ENCODE measurements at places on chromosomes 1 and 21.

- DNase-seq, result no peak
Measured at GRCh38 chr1:10774615-10775310, 21.7 kb downstream of the CASZ1 start.

DNA sequence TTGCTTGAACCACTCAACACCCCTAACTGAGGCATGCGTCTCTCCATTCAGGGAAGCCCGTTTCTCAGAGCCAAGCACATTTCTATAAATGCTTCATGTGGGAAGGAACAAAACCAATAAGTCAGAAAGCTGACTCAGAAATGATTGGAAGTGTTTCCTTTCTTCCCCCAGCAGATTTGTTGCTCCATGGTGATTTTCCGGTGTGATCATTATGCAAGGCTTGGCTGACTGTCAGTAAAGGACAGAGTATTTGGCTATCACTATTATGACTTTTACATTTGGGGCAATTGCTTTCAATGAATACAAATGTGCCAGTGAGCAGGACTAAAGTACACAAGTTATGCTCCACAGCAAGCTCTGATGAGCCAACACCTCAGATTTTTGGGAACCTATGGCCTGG, 53.3 kb upstream of the ZC3H11B start:
- peak; percentile 7 for DNase-seq

DNA sequence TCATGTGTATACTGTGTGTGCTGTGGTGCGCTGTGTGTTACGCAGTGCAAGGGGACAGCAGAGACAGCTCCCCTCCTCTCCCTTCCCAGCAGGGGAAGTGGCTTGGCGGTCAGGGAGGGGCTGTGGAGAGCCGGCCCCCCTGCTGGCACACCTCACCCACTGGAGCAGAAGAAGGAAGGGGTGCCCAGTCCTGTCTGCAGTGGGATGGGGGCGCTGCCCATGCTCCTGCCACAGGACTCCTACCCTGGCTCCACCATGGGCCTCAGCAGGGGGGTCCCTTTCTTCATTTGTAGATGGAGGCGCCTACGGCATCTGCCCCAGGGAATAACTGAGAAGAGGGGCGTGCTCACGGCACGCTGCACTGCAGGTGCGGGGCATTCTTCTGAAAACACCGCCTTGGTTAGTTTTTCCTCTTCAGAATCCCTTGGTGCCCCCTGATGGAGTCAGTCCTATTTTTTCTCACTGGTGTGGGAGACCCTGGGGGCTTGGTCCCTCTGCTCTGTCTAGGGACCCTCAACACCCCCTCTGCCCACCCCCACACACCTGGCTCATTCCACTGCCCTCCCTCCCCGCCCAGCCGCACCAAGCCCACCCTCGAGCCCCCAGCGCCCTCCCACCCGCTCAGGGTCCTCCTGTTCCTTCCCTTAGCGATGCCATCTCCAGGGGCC, 13.8 kb upstream of the LDLRAP1 start:
- no peak for DNase-seq

DNA sequence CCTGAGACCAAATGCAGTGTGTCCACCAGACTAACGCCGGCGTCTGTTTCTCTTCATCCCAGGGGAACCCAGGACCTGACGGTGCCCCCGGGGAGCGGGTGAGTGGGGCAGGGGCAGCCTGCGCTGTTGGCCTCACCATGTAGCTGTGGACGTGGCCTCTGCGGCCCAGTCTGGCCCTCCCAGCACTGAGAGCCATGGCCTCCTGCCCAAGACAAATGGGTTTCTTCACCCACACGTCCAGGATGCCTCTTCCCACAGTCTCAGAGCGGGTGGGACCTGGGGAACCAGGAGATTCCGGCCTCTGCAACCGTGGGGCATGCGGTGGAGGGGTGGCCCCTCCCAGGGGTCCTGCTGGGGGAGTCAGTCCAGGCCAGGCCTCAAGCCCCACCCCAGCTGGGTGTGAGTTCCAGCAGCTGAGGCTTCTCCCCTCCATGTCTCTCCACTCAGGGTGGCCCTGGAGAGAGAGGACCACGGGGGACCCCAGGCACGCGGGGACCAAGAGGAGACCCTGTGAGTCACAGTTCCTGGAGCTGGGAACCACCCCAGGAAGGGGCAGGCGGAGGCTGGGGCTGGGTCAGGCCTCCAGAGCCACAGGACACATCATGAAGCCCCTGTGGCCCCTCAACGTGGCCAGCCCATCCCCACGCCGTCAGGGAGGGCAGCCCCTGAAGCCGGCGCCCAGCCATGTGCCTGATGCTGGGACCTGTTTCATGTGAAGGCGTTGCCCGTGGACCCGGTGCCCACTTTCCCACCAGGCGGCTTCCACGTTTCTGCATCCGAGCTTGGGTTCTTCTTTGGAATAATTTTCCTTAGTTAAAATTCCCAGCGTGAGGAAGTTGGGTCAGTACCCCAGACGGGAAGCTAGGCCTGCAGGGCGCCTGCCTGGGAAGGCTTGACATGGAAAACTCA, 11.0 kb downstream of the COL6A1 start:
- DNase-seq, result no peak

DNA sequence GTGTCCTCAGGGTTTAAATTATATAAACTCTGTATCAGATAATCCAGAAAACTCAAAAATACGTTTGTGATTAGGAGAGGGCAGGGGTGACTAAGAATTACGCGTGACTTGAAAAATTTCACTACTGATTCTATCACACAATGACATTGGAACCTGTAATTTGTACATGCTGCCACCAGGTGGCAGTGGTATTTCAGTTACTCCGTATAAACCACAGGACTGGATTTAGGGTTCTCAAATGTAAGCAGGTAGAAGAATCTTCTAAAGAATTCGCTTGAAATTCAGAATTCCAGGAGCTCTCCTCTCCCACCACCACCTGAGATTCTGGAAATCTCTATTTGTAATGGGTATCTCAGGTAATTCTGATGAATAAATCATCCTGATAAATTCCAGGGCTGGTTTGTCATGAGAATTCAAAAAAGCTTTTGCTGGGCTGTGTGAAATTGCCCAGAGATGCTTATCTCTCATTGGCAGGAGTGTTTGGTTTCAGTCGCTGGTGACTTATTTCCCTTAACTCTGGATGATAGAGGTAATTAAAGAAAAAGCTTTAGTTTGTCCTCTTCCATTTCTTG, 1.7 kb upstream of the KRTAP7-1 start:
- DNase-seq, result no peak

DNA sequence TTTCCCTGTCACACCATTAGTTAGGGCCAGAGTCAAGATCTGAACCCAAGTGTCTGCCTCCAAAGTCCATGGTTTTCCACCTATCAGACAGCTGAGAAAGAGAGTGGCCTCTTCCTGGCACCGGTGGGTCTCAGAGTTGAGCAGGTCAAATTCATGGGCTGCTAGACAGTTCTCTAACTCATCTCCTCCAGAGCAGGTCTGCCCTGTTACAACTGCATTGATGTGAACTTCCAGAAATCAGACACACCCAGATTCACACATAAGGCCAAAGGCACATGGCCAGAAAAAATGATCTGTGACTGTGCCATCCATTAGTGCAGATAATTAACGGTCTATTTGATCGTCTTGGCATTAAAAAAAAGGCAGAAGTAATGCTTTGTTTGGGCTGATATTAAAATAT, 17.5 kb downstream of the SMIM12 start:
- DNase-seq, result no peak

- no peak for DNase-seq
Measured at GRCh38 chr1:12435639-12436344, 182.2 kb downstream of the DHRS3 start.

- DNase-seq, result no peak
Measured at GRCh38 chr21:39873687-39874086, 6.4 kb downstream of the PCP4 start.

- DNase-seq, result no peak
Measured at GRCh38 chr1:47469390-47469759, 31.5 kb downstream of the FOXD2 start.

GRCh38 chr1:157893686-157894085, 52.1 kb upstream of the CD5L start:
- DNase-seq, result no peak

DNA sequence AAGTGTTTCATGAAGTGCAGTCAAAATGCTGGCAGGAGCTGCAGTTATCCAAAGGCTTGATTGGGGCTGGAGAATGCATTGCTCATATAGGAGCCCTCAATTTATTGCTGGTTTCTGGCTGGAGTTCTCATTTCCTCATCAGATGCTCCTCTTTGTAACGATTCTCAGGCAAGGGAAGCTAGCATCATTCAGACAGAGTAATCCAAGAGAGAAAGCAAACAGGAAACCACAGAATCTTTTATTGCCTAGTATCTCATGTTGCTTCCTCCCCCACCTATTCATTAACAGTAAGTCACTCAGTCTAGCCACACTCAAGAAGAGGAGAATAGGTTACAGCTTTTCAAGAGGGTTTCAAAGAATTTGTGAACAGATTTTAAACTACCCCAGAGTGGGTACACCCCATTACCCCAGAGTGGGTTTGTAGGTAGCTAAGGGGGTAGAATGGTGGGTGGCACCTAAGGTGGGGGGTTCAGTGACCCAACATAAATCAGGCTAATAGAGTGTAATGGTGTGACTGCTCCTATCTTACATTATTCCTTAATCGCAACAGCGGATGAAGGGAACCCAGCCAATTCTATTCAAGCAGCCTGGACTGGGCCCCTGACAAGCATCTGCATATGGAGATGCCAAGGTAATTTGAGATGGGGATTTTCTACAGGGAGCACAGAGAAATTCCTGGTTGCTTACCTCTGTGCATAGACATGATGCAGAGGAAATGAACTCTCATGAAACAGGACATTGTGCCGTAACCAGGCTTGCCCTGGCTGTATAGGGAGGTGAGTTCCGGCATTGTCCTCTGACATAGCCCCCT, 67.1 kb downstream of the KCNJ15 start:
- no peak for DNase-seq

- DNase-seq, result peak; percentile 47
Measured at GRCh38 chr21:16573578-16573977, 843.8 kb downstream of the USP25 start.

GRCh38 chr1:11541956-11542355, 63.0 kb downstream of the DISP3 start:
- DNase-seq, result no peak

DNA sequence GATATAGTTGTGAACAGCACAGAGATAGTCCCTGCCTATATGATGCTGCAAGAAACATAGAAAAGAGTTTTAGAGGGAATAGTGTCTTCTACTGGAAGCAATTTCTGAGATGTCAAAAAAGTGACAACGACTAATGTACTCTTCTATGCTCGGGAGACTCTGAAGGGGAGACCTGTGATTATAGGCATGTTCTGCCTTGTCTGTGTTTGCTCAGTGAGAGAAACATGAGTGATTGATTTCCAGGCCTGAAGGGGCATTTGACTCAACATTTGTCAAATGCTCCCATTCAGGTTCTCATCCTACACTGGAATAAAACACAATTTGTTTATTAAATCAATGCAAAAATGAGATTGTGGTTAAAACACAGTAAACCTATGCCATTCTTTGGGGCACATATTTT, 131.8 kb downstream of the CTH start:
- no peak for DNase-seq

DNA sequence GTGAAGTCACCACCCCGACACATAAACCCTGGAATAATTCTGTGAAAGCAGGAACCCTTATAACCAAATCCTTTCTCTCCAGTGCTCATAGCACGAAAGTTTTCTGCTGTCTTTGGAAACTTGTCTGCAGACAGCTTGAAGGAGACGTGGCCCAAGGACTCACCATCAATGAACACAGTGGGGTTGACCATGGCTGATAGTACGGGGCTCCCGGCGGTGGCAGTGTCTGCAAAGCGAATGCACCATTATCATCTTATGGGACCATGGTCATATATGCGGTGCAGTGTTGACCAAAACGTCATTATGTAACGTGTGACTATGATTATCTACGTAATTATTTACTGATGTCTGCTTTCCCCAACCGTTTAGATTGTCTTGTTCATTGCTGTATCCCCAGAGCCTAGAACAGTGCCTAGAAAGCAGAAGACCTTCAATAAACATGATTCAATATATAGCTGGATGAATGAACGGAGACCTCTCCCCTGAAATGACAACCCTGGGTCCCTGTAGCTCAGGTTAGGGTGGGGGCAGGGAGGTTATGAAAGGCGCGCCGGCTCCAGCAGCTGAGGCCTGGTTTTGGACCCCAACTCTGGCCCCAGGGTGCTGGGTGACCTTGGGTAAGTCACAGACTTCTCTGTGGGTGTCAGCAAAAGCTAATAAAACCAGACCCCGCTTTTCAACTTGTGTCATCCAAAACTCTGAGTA, 128.4 kb upstream of the ZBTB40 start:
- DNase-seq, result no peak

- DNase-seq, result no peak
Measured at GRCh38 chr1:117290890-117291289, 76.4 kb upstream of the MAN1A2 start.

- no peak for DNase-seq
Measured at GRCh38 chr21:37513383-37513782, 146.8 kb downstream of the DYRK1A start.

DNA sequence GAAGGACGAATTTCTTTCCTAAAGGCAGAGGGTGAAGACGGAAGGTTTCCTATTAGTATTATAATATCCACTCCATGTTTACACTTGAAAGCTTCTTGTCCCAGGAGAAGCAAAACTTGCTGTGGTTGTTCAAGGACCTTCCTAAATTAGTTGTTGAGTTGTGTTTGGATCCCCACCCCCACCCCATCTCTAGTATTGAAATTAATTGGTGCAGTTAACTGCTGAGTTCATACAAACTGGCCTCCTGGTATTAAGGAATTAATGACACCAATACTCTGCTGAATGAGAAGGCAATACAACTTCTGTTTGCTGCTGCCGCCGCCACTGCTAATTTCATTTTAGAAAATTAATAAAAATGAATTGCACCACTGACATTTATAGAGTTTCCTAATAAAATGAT, 308.8 kb downstream of the CAMTA1 start:
- no peak for DNase-seq

DNA sequence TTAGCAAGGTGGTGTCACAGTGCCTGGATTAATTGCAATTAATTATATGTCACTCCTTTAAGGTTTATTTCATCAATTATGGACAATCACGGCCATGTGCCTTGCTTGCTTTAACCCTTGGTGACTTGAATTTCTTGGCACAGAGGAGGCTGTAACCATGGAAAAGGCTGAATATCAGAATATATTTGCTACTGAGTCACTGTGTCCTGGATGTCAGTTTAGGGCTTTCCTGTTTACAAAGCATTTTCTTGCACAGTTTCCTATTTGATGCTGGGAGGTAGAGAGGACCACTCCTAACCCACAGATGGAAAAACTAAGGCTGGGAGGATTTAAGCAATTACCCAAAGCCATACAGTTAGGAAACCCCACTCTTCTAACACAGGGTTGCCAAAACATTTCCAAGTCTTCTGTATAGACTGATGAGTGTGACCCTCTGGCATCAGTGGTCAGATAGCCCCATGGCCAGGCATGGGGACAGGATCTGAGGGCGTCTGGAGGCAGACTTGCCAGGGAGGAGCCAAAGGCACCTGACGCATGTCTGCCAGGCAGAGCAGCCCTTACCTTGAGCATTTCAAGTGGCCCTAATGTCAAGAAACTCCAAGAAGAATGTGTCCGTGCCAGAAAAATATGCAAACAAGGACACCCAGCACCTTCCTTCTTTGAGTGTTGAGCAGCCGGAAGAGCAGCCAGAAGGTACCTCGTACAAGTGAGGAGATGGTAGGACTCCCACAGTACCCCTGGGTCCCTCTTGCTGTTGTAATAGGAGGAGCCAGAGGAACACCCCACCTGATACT, 34.4 kb downstream of the KCNN3 start:
- DNase-seq, result no peak
